Hematopoietic multipotent progenitor cell (in vitro differentiated cells): ENCODE measurements at places on chromosomes 12 and 14. TPM values are rescaled to one million over a fixed set of nuclear protein-coding genes. Genes with fewer than 3 reads are reported as not detected.

DNA sequence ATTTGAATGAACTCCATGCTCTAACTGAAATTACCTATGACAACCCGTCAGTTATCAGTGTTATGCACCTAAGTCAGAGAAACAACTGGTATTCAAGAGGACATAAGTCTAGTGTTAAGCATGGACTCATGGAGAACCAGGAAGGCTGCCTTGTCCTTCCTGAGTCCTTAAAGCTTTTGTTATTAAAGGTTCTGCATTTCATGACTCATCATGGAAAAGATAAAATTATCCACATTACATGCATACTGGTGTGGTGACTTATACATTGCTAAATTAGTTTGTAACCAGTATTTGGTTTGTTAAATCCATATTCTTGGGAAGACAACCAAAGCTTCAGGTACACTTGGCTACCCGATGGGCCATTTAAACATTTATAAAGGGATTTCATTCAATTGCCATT is 6.5 kb upstream of the OR4E1 start:
- DNase-seq, result no peak

- no peak for DNase-seq
These were observed at the start of gene CMTM5 for GRCh38 chr14:23376482-23377197. Gene CMTM5, plus strand, starts transcription at chr14:23377046. Its CDS starts 206 bp downstream, at chr14:23377252.

DNA sequence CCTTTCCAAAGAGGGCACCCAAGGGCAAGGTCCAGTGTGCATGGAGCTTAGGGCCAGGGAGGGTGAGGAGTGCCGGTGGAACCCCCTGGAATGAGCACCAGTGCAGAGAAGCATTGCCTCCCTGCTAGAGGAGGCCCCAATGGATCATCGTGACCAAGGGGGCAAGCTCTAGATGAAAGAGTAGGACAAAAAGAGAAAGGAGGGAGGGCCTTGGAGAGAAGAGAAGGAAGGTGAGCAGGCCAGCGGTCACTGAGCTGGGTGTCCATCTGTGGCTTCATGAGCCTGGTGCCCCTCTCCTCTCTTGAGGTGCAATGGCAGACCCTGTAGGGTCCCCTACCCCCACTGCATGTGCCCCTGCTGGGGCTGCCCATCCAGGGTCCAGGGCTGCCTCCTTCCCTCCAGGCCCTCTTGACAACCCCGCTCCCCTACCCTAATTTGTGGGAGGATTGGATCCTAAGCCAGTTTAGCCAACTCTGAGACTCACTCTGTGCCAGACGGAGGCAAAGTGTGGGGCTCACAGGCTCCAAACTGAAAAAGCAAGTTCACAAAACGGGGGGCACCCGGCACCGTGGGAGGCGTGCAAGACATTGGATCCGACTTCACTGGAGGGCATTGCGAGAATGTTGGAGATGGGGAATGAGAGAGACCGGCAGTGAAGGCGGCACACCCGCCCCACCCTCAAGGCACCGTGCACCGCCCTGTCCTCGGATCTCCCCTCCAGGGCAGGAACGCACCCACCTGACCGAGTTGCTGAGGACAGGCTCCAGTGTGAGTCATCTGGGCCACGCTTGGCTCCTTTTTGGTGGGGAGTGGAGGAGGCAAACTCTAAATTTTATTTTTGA is 207.5 kb downstream of the KIF26A start:
- no peak for DNase-seq

- DNase-seq, result no peak
These were observed 317.7 kb downstream of the BMP4 start for GRCh38 chr14:53638966-53639365.

DNA sequence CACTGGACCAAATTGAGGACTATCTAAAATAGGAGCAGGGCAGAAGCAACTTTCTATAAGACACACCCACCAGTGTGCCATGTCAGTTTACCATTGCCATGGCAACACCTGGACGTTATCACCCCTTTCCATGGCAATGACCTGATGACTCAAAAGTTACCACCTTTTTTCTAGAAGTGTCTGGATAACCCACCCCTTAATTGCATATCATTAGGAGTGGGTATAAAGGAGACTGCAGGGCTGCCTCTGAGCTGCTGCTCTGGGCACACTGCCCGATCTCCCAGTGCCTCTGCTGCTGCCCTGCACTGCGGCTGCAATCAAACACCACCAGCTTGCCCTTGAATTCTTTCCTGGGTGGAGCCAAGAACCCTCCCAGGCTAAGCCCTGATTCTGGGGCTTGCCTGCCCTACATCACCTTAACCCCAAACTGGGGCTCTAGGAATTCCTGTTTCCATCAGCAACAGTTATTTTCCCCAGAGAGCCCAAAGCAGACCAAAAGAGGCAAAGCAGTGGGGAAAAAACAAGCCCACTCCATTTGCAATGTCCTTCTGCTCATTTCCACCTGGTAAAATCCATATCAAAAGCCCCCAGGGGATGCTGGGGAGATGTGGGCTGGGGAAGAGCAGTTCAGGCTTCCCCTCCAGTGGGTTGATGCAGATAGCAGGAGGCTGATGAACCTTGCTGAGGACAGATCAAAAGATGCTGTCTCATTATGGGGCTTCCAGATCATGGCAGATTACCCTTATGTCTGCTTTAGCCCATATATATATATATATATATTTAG is 129.5 kb upstream of the NCOR2 start:
- DNase-seq, result peak; percentile 39

DNA sequence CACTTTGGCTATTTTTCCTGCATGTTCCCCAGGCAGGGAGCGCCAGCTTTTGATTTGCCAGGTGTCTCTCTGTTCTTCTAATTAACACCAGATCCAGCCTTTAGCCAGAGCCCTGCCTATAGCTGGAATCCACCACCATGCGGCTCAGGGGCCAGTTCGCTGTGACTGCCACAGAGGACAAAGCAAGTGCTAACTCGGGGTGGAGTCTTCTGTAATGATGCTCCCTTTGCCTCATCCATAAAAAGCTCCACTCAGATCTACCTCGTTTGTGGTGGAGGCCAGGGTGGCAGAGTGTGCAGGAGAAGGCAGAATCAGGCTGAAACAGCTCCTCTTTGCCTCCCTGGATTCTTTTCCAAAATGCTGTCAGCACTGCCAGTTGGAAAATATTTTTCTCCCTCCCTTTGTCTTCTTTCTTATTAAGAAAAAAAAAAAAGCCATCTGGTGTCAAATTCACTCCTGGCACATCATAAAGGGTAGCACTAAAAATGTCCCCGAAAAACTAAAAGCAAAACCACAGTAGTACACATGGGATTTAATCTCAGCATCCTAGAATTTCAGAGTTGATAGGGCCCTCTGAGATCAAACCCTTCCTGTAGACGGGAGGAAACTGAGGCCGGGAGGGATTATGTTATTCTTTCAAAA is 18.0 kb upstream of the CTDSP2 start:
- DNase-seq, result no peak

GRCh38 chr12:4285070-4285469 is 11.5 kb downstream of the CCND2 start:
- DNase-seq, result no peak

- no peak for DNase-seq
These were observed 84.4 kb downstream of the PPHLN1 start for GRCh38 chr12:42410340-42410739.

- no peak for DNase-seq
These were observed 79.2 kb downstream of the BCL11B start for GRCh38 chr14:99192830-99193229.

GRCh38 chr14:45253754-45254310 is 830 bp upstream of the MIS18BP1 start:
- no peak for DNase-seq

GRCh38 chr12:42273706-42274105 is 35.7 kb upstream of the YAF2 start:
- DNase-seq, result no peak

DNA sequence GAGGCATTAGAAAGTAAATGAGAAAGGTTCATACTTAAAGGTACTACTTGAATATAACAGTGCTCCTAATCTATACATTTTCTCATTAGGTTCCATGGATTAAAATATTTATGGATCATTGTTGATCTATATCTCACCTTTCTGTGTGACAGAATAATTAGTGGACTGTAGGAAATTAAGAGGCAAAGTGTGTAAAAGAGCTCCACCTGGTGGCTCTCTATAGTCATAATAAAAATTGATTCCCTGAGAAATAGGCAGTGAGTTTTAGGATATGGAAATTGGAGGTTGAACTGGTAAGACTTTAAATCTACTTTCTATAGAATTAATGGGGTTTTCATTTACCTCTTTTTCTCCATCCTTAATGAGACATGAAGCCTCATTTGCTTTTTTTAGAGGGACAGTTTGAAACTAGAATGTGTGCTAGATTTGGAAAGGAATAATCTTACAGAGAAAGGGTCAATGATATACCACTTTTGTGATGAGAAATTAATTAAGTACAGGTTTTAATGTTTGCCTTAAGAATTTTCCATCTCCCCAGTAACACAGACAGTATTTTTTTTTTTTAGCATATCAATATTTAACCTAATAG is 11.8 kb upstream of the DERA start:
- DNase-seq, result no peak

GRCh38 chr14:69449216-69449615 is 35.3 kb upstream of the PLEKHD1 start:
- no peak for DNase-seq

- DNase-seq, result no peak
These were observed 117.2 kb upstream of the BCL2L14 start for GRCh38 chr12:11953523-11953922.

DNA sequence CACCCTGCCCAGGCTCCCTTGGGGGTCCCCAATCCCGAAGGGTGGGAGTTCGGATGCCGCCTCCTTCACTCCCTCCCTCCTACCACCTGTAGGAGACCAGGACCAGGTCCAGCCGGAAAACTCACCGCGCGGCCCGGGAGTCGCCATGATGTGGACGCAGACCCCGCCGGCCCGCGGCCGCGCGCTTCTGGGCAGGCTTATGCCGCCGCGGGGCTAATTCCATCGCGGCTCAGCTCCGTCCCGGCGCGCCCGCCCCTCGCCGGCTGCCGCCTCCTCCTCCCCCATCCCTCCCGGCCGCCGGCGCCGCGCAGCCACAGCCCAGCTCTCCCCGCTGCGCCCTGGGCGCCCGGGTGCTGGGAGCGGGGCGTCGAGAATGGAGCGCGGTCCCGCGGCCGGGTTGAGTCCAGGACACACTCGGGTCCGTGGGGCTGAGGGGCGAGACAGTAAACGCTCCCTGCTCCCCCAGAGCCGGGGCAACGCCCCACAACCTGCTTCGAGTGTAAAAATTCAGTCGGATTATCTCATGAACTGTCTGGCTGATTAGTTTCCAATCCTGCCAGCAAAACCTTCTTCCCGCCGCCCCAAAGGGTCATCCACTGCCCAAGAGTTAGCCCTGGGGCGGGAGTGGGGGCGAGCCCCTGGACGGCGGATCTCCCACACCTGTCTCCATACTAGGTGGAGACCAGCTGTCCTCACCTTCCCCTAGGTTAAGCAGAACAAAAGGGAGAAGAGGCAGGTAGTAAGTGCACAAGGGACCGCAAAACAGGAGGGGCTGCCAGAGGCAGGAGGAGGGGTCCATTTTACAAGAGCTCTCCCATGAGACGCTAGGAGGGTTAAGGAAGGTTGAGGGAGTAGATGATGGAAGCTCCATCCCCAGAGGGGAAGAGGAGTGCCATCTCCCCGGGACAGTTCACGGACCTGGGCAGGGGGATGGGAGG is at the start of gene ANO2:
TSS of gene ANO2 (minus strand) at position 189 of the 938 bp plus-strand sequence. CDS start at position 147, 42 bp downstream.
- DNase-seq, result peak; percentile 35

DNA sequence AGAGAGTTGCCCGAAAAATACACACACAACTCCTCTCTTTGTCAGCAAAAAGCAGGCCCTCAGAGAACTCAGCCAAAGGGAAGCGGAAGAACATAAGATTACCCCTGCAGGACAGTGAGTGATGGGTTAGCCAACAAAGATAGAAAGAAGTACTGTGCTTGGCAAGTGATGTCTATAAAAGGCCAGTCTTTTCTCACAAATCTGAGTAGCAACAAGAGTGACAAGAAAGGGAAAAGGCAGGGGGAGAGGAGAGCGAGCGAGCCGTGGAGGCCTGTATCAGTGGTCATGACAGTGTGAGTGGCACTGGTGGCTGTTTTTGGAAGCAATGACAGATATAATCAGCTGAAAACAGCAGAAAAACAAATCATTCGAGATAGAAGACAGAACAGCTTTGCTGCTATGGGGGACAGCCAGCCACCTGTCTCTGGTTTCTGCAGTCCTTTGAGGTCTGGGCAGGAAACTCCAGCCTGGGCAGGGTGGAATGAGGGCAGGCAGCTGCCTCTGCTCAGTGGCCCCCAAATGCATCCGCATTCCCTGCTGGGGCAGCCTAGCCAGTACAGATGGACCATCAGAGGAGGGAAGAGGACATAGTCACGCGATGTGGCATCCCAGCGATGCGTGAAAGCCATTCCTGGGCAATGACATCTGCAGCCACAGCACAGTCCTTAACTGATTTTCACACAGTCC is 74.7 kb downstream of the TRIM9 start:
- DNase-seq, result no peak

GRCh38 chr14:22531451-22532344 is 57.3 kb downstream of the DAD1 start:
- no peak for DNase-seq

DNA sequence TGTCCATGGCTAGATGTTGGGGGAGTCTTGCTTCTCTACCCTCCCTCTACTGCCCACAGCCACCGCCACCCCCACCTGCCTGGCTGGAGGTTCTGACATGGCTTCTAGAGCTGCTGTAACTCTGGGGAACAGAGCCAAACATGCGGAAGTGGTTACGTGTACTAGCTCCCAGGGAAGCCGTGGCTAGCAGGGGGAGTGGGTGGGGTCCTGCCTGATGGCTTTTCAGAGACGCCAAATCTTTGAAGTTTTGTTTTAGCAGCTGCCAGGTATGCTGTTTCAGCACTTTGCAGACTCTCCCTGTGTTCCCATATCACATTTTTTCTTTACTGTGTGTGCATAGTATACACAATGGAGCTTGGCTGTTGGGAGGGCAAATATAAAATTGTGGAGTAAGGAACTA is 150.3 kb downstream of the TGFB3 start:
- DNase-seq, result no peak

DNA sequence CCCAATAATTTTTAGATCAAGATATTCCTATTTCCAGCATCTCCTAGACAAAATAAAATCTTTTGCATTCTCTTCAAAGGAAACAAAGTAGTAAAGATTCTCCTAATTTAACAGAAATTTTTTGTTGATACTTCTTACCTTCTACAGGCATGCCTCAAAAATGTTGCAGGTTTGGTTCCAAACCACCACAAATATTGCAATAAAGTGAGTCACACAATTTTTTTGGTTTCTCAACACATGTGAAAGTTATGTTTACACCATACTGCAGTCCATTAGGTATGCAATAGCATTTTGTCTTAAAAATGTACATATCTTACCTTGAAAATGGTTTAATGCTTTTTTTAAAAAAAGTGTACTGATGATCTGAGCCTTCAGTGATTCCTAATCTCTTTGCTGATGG is 65.6 kb upstream of the USP15 start:
- no peak for DNase-seq

The IGF1 gene
- under 0.01 TPM for total RNA-seq

The ART4 gene
- total RNA-seq, result 0.27 TPM

The ZBTB1 gene
- total RNA-seq, result 27.7 TPM

The TC2N gene
- total RNA-seq, result 8.1 TPM

The NEDD8 gene
- total RNA-seq, result 55.2 TPM

The KCNA1 gene
- total RNA-seq, result under 0.01 TPM

The DHRS2 gene
- total RNA-seq, result under 0.01 TPM

The CD163L1 gene
- under 0.01 TPM for total RNA-seq

The CAPZA3 gene
- total RNA-seq, result not detected

The CCDC196 gene
- not detected for total RNA-seq

The GPX2 gene
- 0.27 TPM for total RNA-seq

The KRT6A gene
- not detected for total RNA-seq
